ENCODE measurements at places on chromosomes 2 and 18. TPM values are rescaled to one million over a fixed set of nuclear protein-coding genes. Genes with fewer than 3 reads are reported as not detected.

The REEP1 gene
- total RNA-seq, result 9.7 TPM

The SLC8A1 gene
- total RNA-seq, result 154 TPM

DNA sequence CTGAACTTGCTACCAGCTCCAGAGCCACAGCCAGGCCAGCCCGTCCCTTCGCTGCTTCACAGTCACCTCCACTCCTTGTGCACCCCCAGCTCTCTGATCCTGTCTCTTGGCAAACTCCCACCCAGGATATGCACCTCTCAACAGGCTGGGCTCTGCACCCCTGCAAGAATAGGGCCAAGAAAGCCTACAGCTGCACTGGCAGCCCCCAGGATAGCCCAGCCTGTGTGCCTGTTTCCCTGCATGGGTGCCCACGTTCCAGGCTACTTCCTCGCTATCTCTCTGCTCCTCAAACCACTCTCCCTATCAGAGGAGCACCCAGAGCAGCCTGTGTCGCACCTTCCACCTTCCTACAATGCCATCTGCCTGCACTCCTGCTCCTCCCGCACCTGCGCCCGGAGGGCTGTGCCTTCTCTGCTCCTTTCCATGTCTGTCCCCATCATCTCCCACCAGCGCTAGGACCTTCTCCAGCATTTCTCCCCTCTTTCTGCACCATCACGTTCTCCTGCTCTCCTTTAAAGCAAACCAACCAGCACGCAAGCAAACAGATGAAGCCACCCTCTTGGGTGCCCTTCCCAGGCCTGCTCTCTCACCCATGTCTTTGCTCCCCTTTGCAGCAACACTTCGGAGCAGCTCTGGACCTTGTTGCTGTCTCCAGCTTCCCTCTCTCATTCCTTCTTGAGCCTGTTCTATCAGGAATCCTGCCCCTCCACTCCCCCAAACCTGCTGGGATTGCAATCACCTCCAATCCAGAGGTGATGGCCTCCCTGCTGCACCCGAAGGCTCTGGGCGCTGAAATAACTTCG is 313.2 kb upstream of the HS6ST1 start:
- no peak for DNase-seq
- no peaks in the 10 kb centered on the region for H3K36me3 ChIP-seq
- no peak overlapping the region for H3K27ac ChIP-seq
- no peaks in the 10 kb centered on the region for H3K4me1 ChIP-seq
- H3K4me3 ChIP-seq, result no peak overlapping the region
- H3K27me3 ChIP-seq, result no peaks in the 10 kb centered on the region

DNA sequence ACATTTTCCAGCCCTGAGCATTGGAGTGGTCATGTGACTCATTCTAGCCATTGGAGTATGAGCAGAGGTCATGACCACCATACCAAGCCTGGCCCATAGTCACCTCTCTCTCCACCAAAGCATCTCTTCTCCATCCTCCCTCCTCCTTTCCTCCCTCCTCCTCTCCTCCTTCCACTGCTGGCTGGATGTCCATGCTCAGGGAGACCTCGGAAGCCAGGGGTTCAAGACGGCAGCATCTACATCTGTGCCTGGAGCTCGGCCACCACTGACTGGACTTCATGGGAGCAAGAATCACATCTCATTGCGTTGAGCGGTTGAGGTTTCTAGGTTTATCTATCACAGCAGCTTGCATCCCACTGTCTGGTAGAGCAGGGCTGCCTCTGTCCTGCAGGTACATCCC is 252.4 kb downstream of the NDUFA10 start:
- H3K4me3 ChIP-seq, result no peak overlapping the region
- no peaks in the 10 kb centered on the region for H3K36me3 ChIP-seq
- H3K4me1 ChIP-seq, result no peaks in the 10 kb centered on the region

DNA sequence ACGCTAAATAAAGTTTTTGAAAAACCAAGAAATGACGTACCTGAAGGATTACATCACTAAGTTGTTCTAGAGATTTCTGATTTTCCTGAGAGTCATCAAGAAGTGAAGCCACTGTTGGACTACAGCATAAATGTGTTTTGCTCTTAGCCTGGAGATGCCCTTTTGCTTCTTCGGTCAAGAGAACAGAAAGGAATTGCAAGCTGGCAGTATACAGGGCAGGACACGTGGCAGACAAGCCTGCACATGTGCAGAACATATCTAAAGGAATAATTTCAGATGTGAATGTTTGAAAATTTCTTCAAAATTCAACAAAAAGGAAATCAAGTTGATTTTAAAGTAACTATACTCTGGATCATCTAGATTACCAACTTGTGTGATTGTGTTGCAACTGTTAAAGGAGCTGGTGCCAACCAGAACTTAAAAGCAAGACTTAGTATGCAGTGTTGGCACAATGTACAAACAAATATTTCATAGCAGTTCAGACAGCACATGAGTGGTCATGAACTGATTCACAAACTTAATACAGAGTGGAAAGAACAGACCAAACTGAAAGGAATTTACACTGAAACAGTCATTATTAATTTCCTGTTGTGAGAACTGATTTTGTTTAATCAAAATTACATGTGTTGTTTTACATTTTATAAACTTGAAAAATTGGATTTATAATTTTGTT is 100.4 kb upstream of the CD226 start:
- H3K4me3 ChIP-seq, result no peak overlapping the region
- no peaks in the 10 kb centered on the region for H3K4me1 ChIP-seq

GRCh38 chr2:133726973-133727372 is 158.7 kb upstream of the NCKAP5 start:
- no peak for DNase-seq
- no peaks in the 10 kb centered on the region for H3K4me1 ChIP-seq
- no peak overlapping the region for H3K27ac ChIP-seq
- H3K27me3 ChIP-seq, result no peaks in the 10 kb centered on the region
- no peaks in the 10 kb centered on the region for H3K36me3 ChIP-seq

DNA sequence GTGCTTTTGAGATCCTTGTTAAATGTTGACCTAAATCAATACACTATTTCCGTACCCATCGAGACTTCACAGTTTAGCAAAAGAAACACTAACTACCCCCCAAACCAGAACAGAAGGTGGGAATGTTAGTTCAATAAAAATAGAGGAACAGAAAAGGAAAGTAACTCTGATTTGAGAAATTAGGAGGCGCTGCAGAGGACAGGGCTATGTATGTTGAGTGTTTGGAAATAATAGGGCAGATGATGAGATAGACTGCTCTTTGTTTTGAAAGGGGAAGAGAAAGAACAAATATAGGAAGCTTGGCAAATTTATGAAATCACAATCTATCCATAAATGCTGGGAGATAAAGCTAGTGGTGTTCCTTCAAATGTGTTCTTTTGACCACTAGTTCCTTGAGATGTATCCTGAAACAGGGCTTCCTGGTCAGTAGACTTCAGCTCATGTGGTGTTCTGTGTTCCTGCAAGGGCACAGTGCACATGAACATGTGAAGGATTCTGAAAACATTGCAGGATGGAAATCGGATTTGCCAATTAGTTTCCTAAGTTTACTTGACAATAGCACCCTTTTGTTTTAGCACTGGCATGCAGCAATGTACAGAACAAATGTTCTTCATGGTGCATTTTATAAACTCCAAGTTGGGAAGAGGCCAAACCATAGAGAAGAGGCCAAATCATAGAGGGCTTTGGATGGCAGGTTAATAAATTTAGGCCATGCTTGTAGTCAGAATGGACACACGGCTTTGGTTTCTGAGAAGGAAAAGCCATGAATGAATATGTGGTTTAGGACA is 39.8 kb downstream of the RHBDD1 start:
- H3K27ac ChIP-seq, result no peak overlapping the region
- no peaks in the 10 kb centered on the region for H3K36me3 ChIP-seq
- H3K4me1 ChIP-seq, result no peaks in the 10 kb centered on the region
- H3K27me3 ChIP-seq, result no peaks in the 10 kb centered on the region

DNA sequence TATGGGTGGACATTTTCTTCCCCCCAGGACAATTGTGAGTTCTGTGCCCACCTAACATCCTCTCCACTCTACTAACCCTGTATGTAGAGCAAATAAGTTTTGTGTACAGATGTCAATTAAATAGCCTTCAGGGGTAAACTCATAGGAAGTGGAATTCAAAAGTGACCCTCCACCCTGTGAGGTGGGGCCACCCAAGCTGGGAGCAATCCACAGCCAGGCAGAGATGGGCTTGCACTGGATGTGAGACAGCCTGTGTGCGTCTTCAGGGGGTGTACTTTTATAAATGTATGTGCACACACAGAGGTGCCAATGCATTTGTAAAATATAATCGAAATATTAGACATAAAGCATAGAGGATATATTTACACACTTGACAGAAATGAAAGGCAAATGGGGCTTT is 33.1 kb upstream of the ATP6V1B1 start:
- H3K27me3 ChIP-seq, result peaks cover 68% of the 10 kb centered on the region
- DNase-seq, result no peak
- H3K36me3 ChIP-seq, result no peaks in the 10 kb centered on the region
- no peaks in the 10 kb centered on the region for H3K4me1 ChIP-seq
- no peak overlapping the region for H3K4me3 ChIP-seq

GRCh38 chr2:12727065-12727464 is 10.3 kb downstream of the TRIB2 start:
- no peaks in the 10 kb centered on the region for H3K27me3 ChIP-seq
- H3K27ac ChIP-seq, result no peak overlapping the region
- H3K4me1 ChIP-seq, result no peaks in the 10 kb centered on the region
- no peaks in the 10 kb centered on the region for H3K36me3 ChIP-seq
- no peak overlapping the region for H3K4me3 ChIP-seq

Data from uterus (tissue), 4 donors.